CD8-positive, alpha-beta memory T cell (primary cell): ENCODE measurements at places on chromosomes 7 and 10.
A peak's percentile ranks its signal among the peaks of the same experiment; 100 is the strongest.

DNA sequence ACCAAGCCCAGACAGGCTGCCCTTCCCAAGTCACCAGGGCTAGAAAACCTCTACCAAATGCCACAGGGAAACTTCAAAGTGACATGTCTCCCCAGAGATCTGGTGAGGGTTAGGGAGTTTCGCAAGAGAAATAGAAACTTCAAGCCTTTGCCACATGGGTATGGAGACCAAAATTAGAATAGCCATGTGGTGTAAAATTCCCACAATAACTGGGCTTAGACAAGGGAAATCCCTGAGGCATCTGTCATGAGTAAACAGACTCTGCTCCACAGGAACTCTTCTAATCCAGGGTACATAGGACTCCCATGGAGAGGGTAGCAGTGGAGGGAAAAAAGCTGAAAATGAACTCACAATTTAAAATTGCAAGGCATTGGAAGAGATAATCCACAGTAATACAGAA lies 14.3 kb downstream of the ADAM12 start:
- no peak for DNase-seq

DNA sequence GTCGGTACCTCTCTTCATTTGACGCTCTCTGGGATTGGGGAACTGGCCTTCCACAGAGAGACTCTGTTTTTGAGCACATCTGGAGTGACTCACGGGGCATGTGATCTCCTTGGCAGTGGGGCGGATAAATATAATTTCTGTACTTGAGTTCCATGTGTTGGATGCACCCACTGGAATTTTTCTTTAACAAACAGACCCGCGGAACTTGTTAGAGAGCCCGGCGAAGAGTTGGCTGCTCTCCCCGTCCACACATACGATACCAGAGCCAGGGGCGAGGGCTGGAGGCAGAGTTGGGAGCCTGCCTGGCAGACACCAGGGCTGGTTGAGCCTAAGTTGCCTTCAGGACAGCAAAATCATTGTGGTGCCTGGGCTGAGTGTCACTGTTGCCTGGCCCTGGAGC lies at the start of gene FAM180A:
FAM180A (minus strand) TSS at position 44 of the 400 bp plus-strand sequence. CDS start 233 bp downstream, outside the sequence.
- DNase-seq, result no peak

- DNase-seq, result no peak
Observed at GRCh38 chr10:132021504-132022143, 39.9 kb upstream of the BNIP3 start.

DNA sequence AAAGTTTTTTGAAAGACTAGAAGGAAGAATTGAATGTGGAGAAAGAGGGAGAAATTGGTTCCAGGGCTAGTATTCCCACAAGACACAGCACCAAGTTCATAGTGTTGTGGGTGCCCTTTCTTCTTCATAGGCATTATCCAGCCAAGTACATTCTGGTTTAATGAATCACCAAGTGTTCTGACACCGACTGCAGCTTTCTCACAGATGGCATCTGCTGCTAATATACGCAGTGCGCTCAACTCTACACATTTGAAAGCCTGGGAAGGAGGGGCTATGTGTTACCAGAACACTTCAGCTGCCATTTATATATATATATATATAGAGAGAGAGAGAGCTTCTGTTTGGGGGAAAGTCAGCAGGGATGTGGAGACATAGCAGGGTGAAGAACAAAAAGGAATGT lies 1168.4 kb downstream of the GATA3 start:
- no peak for DNase-seq

GRCh38 chr10:43822631-43823580 lies 174.2 kb upstream of the ZNF32 start:
- DNase-seq, result no peak

- no peak for DNase-seq
Observed at GRCh38 chr7:64581926-64582894, 19.3 kb upstream of the ZNF680 start.

DNA sequence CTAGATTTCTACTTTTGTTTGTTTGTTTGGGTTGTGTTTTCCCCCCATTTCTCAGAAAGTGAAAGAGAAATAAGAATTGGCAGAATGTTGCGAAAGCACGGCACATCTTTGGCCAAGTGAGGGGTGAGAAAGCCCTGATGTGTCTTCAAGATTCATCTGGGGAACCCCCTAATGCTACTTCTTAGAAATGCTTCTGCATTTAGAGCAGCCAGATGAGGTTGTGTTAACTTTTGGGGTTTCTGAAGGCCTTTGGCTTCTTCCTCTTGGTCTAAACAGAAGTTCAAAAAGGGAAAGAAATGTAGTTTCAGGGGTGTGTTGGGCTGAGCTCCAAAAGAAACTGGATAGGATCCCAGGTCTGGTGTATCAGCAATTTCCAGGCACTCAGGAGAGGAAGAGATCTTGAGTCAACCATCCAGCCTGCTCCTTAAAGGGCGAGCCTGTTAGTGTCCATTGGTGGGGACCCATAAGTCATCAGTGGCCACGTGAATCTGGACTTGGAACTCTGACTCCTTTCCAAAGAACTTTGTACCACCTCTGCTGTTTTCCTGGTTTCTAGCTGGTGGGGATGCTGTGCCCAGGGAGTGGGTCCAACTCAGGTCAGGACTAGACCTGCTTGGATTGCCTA lies 6.5 kb downstream of the DUSP5 start:
- DNase-seq, result peak; percentile 51

- no peak for DNase-seq
Observed at GRCh38 chr7:138992052-138992531, 10.9 kb upstream of the KIAA1549 start.

DNA sequence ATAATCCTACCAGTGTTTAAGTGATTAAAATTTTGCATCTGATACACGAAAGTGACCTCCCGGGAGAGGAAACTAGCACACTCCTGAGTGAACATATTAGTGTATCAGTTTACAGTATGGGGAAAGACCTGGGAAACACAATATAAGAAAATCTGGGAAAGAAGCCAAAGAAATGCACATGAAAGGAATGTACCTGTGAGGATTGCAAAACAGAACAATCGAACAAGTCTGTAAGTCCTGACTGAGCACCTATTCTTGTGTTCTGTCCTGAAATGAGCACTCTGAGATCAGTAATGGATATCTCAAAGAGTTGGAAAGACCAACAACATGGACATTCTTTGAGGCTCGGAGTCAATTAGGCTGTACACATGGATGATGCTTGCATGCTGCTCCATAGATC lies 554.7 kb downstream of the SORCS3 start:
- DNase-seq, result no peak

DNA sequence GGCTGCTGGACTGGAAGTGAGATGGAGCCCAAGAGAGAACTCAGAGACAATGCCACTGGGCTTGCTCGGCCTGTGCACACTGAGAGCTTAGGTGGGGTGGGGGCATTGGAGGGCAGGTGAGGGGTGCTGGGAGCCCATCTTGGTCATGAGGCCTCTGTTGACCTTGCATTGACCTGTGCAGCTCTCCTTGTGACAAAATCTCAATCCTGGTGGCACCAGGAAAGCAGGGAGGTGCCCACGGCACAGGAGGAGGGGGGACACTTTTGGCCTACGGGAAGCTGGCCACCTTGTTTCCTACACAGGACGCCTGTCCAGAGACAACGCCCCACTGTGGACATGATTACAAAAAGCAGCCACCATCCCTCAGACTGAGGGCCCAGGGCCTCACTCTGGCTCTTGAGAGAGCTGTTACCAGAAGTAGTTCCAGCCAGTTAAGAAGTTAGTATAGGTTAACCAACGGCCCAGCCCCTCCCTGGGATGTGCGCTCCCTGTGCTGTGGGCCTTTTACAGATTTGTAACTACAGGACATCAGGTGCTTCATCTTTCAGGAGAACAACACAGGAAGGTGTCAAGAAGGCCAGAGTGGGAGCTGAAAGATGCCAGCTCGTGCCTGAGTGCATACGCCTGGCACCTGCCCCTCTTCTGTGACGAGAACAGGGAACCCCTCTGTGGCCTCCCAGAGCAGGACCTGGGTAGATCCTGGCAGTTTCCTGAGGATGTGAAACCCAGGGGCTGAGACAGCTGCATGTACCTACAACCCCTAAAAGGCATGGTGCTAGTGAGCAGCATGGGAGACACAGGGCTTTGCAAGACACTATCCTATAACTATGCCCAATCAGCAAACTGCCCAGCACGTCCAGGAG lies 10.3 kb downstream of the PKD1L1 start:
- DNase-seq, result no peak

DNA sequence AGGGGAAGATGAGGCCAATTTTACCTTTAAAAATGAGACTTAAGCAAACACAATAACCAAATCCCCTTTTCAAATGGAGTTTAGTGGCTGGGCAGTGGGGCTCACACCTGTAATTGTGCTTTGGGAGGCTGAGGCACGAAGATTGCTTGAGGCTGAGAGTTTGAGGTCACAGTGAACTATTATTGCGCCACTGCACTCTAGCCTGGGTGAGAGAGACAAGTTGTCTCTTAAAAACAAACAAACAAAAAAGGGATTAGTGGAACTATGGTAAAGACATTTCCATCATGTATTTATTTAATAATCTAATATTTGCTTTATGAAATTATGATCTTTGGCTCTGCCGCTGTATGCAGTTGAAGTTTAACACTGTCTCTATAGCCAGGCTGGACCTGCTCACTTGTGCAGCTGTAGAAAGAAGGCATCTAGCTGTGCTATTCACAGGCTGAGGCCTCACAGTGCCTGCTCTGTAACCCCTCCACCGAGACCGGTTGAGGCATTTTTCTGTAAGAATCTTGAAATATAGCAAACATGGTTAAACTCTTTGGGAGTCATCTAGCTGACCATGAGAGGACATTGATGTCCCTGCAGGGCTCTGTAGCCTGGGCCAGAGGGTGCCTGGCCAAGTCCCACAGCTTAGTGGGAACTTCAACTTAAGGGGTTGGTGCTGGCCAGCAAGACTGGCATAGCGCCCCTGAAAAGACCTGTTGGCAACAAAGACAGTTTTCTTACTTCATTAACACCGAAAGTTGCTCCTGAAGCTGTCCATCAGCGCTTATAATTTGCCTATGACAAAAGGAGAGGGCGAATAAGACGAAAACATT lies 131.8 kb downstream of the BMPER start:
- DNase-seq, result no peak
